Hair follicle dermal papilla cell (primary cell): ENCODE measurements at places on chromosomes 12 and 14. TPM values are rescaled to one million over a fixed set of nuclear protein-coding genes. Genes with fewer than 3 reads are reported as not detected.

GALNT9 gene
- total RNA-seq: not detected in 2 replicates

CLEC1B gene
- not detected in 2 replicates for total RNA-seq

GPR84 gene
- total RNA-seq: 0.12 and 0.16 TPM in 2 replicates

ADAM21 gene
- under 0.01 TPM in 1 of 2 replicates, not detected in the other for total RNA-seq
